ENCODE measurements at places on chromosomes 5 and 9. TPM values are rescaled to one million over a fixed set of nuclear protein-coding genes. Genes with fewer than 3 reads are reported as not detected.

The SPATA31E1 gene
- total RNA-seq: not detected

GRCh38 chr5:131536211-131536826 lies 98.7 kb downstream of the RAPGEF6 start:
- DNase-seq: peak; percentile 18

DNA sequence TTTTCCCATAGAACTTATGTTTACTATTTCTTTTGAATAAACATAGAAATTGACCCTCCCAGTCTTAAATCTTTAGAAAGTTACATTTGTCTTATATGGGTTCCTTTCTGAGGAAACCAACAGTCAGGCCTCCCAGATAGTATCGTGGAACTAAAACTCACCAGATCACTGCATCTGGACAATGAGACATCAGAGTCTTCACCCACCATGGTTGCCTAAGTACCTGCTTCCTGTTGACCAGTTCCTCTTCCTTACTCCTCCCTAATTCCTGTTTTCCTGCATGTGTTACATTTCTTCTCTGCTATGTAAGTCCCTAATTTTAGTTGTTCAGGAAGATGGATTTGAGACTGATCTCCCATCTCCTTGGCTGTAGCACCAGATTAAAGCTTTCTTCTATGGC lies 462.2 kb downstream of the DIRAS2 start:
- DNase-seq: no peak

DNA sequence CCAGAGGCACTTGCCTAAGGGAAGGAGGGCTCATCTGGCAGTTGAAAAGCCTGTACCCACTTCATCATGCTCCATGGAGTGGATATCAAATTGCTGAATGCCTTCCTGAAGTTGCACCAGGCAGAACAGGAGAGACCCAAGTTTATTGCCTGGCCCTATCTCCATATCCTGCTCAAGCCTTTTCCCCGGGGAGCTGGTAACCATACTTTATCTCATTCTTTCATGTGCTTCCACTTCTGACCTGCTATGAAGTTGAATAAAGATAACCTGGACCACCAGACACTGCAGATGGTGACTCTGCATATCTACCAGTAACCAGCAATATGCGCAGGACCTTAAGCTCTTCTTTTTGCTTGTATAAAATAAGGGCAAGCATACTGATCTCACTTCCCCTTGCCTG lies 1397.5 kb upstream of the CDH6 start:
- DNase-seq: no peak

- DNase-seq: no peak
Measured at GRCh38 chr5:24208686-24209106, 436.1 kb downstream of the CDH10 start.

GRCh38 chr9:76878933-76879332 lies 27.0 kb downstream of the PRUNE2 start:
- DNase-seq: no peak

DNA sequence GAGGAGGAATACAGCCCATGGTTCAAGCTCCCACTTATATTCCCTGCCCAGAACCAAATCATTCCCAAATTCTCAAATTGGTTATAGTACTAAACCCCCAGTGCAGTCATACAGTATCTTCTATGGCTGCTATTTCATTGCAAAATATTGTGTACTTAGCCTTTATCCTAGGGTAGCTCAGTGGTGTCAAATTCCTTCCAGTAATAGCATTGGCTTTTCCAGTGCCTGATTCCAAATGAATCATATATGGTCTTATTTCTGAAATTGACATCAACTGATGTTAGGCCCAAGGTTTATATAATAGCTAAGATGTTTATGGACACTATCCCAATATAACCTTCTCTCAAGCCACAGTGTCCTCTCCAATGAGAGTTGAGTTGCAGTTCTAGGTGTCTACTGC lies 256.7 kb downstream of the NDUFS4 start:
- no peak for DNase-seq

- no peak for DNase-seq
Measured at GRCh38 chr5:81700166-81700565, 50.7 kb downstream of the SSBP2 start.
